ENCODE measurements at places on chromosomes 12 and 14. TPM values are rescaled to one million over a fixed set of nuclear protein-coding genes. Genes with fewer than 3 reads are reported as not detected.

Gene C12orf54
- 0.41 TPM for total RNA-seq

Gene P2RX2
- total RNA-seq, result 0.32 TPM

Gene LBHD2
- not detected for total RNA-seq

Gene KRT4
- total RNA-seq, result not detected

Gene NEMF
- 66.6 TPM for total RNA-seq

Gene RDH16
- total RNA-seq, result 0.14 TPM

Gene MGP
- total RNA-seq, result 42.9 TPM

Gene KERA
- 0.32 TPM for total RNA-seq

Gene OTX2
- total RNA-seq, result not detected

Gene IL26
- not detected for total RNA-seq

Gene EIF2S3B
- total RNA-seq, result 0.22 TPM

Gene IQSEC3
- 2.3 TPM for total RNA-seq

Measured in mucosa of descending colon (tissue), 3 donors.